ENCODE measurements at places on chromosomes 16 and 17.

- DNase-seq, result no peak
- H3K4me3 ChIP-seq, result no peak overlapping the region
- H3K4me1 ChIP-seq, result peaks cover 2% of the 10 kb centered on the region
- no peaks in the 10 kb centered on the region for H3K36me3 ChIP-seq
Measured at GRCh38 chr16:622920-623280, 7.9 kb upstream of the WFIKKN1 start.

DNA sequence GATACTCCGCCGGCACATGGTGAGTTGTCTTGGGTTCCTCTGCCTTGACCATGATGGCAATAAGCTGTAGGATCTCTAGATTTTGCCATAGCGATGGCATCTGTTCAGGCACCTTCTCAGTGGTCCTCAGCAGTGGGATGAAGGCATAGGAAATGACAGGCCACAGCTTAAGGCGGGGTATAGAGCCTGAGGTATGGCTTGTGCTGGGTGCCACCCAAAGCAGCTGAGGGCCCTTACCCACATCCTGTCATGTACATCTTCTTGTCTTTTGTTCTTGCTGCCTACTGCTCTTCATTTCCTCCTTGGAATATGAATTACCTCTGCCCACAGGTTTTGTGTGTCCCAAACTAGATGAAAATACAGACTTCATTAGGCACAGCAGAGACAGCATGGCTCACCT is 29.5 kb downstream of the KAT7 start:
- no peak overlapping the region for H3K27ac ChIP-seq
- no peaks in the 10 kb centered on the region for H3K27me3 ChIP-seq
- no peaks in the 10 kb centered on the region for H3K4me1 ChIP-seq
- H3K36me3 ChIP-seq, result no peaks in the 10 kb centered on the region
- H3K4me3 ChIP-seq, result no peak overlapping the region

DNA sequence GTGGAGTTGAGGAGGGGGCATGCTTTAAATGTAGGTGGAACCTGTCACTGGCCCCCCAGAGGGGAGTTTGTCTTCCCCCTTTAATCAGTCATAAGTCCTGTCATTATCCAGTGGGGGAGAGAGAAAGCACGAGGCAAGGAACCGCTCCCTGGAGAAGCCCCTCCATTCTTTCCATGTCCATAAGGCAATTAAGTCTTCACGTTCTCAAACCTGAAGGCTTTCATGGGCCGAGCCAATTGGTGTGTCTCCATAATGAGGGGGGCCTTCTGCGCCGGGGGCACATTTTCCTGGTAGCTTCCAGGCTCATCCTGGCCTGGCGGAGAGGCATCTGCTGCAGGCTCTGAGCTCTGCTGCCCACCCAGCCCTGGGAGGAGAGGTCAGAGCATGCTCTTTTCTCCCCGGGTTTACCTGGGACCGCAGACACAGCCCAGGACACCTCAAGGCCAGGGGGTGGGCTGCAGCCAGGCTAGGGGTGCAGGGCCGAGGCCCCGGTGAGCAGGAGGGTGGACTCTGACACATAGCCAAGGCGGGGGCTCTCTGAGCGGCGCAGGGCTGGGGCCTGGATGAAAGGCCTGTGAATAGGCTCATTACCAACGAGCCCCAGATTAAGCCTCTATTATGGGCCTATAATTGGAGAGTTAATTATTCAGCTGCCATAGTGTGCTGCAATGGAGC is 42.5 kb downstream of the C16orf78 start:
- H3K4me3 ChIP-seq, result no peak overlapping the region
- H3K36me3 ChIP-seq, result no peaks in the 10 kb centered on the region
- no peaks in the 10 kb centered on the region for H3K4me1 ChIP-seq
- DNase-seq, result no peak
- H3K27ac ChIP-seq, result no peak overlapping the region

DNA sequence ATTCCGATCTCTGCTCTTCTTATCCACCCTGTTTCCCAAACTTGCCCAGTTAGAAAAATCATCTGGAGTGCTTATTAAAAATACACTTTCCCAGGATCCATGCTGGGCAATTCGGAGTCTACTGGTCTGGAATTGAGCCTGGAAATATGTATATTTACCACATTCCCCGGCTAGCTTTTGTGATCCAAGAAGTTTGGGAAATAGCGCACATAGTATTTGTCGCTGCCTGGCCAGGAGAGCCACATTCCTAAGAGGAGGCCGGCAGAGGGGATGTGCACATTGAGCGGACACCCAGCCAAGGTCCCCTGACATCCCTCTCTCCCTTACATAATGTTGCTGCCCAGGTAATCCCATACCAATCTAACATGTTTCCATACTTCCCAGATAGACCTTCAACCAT is 62.1 kb upstream of the TMEM97 start:
- no peaks in the 10 kb centered on the region for H3K27me3 ChIP-seq
- no peak for DNase-seq

GRCh38 chr17:13337864-13338371 is 263.8 kb downstream of the HS3ST3A1 start:
- H3K36me3 ChIP-seq, result no peaks in the 10 kb centered on the region
- H3K27ac ChIP-seq, result no peak overlapping the region
- no peak for DNase-seq
- H3K4me1 ChIP-seq, result no peaks in the 10 kb centered on the region
- H3K4me3 ChIP-seq, result no peak overlapping the region
- H3K27me3 ChIP-seq, result no peaks in the 10 kb centered on the region
